ENCODE measurements at places on chromosomes 2 and 18.

- DNase-seq: no peak
Measured at GRCh38 chr2:236998758-236999157, 86.9 kb upstream of the COPS8 start.

GRCh38 chr2:53913721-53914120, 54.0 kb upstream of the GPR75 start:
- DNase-seq: no peak

DNA sequence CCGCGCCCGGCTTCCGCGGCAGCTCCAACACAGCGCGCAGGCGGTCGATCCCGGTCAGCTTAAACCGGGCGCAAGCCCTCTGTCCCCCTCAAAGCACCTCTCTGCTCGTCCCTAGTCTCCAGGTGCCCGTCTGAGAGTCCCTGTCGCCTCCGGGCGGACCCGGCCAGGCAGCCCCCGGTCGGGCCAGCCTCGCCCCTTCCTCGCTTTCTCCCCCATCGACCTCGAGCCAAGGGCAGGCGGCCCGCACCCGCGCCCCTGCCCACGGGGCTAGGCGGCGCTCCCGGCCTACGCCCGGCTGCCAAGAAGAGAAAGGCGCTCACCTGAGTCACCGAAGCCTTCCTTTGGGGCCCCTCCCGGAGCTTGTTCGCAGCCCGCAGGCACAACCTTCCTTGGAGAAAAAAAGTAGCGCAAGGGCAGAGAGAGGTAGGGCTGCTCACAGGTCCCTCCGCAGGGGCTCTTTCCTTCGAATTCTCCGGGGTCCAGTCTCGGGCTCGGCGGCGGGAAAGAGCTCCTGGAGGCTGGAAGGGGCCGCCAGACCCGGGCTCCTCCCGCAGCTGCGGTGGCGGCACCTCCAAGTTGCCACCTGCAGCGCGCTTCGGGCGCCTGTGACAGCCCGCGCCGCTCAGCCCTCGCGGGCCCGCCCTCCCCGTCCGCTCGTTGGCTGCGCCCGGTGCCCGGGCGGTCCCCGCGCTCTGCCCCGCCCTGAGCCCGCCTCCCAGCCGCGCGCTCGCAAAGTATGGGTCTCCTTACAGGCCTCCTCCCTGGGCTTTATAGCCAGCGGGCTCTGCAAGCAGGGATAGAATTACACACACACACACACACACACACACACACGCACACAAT, 86.5 kb upstream of the EPB41L3 start:
- DNase-seq: peak; percentile 15

- no peak for DNase-seq
Measured at GRCh38 chr2:212903413-212903812, 248.0 kb downstream of the IKZF2 start.

GRCh38 chr2:156038021-156038420, 294.5 kb downstream of the NR4A2 start:
- DNase-seq: no peak

GRCh38 chr2:124248386-124248785, 223.3 kb downstream of the CNTNAP5 start:
- DNase-seq: no peak

DNA sequence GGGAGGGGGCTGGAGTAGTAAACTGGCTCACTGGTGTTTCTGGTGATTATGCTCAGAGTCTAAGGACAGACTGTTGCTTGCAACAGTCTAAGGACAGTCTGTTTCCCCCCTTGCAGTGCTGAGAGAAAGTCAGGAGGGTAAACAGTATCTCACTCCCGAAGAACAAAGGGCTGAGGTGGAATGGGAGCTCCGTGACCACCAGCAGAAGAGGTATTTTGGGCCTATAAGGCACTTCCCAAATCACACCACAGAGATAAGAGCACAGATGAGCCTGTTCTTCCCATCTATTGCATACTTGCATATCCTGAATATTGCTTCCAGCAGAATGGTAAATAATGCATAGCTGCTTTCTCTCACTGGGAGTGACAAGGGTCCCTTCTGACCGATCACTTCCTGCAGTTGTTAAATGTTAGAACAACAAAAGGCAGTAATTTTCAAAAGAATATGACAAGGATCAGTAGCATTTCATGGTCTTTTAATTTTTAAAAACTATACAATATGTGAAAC, 160.4 kb upstream of the LYPD1 start:
- DNase-seq: no peak

- no peak for DNase-seq
Measured at GRCh38 chr18:27666016-27666415, 480.9 kb upstream of the CHST9 start.

GRCh38 chr18:32998285-32998684, 225.5 kb upstream of the KLHL14 start:
- DNase-seq: no peak

DNA sequence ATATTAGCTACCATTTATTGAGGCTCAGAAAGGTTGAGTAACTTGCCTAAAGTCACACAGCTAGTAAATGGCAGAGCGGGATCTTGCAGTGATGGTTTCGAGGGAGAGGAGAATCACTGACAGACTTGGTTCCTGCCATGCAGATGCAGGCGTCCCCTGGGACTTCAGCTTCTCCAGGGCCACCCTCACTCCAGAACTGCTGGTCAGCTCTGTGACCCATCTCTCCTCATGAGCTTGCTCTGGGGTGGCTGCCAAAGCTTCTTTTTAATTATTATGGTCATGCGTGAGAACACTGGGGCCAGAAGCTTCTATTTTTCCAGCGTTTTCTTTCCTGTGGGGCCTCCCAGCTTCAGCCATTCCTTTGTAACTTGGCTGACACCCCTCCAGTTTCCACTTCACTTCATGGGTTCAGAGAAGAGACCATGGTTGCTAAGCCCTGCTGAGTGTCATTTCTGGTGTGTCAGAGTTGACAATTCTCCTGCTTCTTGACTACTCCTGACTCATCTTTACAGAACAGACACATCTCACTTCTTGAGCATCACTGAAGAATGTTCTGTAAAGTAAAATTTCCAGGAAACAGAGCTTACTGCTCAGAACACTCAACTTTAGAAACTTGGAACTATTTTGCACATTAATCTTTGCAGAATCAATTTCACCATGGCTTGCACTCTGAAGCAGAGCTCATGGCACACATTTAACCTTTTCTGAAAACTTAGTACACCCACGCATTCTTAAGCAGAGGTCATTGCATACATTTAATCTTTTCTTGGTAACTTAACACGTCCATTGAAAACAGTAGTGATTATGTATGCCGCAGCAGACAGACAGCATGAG, 70.4 kb downstream of the IL1R2 start:
- no peak for DNase-seq

- no peak for DNase-seq
Measured at GRCh38 chr18:37778417-37779165, 213.0 kb upstream of the CELF4 start.

DNA sequence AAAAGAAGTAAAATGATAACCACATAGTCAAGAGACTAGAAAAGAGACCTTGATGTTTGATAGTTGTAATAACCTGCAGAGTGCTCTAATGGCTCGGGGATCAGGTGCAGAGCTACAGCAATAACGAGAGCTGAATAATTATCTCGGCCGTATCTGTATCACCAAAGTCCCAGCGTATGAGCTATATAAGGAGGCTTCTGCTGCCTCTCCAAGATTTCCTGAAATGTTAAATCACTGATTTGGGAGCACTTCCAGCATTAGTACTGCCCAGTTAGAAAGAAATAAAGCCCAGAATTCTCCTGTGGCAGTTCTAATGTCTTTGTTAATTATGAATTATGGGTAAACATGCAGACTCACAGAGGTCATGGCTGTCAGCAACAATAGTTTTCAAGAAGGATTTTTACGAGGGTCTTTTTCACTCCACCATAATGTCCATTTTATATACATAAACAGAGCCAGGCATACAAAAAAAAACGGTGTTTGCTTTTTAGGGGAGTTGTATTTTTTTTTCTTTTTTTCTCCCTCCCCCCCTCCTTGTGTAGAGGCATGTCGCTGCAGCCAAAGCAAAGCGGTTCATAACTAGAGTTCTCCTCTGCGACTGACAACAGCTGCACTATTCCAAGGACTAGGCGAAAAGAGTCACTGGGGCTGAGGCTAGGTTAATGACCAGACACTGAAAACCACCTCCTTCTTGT, 168.3 kb upstream of the VRK2 start:
- no peak for DNase-seq

- DNase-seq: no peak
Measured at GRCh38 chr18:78986018-78986481, 6.4 kb downstream of the SALL3 start.

DNA sequence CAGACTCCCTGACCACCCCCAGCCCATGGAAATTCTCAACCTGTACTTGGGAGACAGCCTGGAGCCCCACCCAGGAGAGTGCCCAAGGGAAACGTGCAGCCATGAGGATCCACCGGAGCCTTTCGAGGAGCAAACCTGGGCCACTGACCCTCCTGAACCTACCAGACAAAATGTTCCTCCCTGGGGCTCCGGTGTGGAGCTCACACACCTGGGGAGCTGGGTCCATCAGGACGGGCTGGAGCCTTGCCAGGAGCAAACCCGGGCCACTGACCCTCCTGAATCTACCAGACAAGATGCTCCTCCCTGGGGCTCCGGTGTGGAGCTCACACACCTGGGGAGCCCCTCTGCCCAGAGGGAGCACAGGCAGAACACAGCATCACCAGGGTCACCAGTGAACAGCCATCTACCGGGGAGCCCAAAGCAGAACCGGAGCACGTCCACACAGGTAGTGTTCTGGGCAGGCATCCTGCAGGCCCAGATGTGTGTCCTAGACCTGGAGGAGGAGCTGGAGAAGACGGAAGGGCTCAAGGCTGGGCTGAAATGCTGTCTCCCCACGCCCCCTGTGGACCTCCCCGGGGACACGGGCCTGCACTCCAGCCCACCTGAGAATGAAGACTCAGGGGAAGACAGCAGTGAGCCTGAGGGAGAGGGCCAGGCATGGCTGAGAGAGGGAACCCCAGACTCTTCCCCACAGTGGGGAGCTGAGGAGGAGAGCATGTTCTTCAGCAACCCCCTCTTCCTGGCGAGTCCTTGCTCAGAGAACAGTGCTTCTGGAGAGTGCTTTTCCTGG, 8.9 kb downstream of the PSD4 start:
- no peak for DNase-seq

DNA sequence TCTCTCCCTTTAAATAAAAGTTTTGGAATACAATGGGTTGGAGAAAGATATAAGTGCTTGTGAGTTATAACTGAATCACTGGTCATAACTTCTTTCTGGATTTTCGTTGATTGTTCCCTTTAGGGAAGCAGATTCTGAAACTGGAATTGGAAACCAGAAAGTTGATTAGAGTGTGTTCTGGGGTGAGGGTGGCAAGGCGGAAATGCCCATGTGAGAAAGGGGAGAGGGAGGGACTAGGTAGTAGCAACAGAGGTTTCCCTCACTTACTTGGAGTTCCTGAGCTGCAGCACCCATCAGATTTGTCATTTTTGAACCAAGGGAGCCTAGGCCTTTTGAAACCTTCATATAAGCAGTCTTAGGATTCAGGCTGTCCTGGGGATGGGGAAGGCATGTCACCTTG, 453.4 kb downstream of the KCNJ3 start:
- no peak for DNase-seq

DNA sequence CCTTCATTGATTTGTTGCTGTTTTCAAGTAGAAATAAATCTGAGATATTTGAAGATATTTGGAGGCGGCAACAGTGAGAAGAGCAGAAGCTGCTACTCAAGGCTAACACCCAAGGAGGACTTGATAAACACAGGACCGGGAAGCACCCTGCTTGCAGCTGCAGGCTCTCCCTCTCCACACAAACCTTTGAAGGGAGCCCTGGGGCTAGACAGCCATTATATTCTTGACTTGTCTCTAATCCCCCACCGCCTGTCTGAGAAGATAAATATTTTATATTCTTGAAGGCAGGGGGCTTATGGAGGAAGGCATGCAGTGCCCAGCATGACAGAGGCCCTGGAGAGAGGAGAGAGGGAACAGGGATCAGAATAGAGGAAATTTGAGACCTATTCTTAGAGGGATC, 50.9 kb upstream of the SMAD2 start:
- no peak for DNase-seq

DNA sequence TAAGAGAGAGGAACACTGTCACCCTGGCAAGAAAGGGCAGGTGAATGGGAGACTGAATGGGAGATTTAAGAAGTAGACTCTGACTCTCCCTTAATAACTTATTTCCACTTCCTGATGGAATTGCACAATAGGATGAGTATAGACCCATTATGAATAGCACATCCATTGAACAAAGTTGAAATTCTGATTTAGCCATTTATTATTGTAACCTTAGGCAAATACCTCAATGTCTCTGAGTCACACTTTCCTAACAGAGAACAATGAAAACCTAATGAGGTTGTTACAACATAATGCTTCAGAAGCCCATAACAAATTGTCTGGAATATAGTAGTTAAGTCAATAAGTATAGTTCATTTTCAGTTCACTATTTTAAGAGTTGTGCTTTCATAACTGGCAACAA, 78.9 kb downstream of the NRXN1 start:
- no peak for DNase-seq

GRCh38 chr18:7953095-7953958, 386.2 kb downstream of the PTPRM start:
- no peak for DNase-seq

DNA sequence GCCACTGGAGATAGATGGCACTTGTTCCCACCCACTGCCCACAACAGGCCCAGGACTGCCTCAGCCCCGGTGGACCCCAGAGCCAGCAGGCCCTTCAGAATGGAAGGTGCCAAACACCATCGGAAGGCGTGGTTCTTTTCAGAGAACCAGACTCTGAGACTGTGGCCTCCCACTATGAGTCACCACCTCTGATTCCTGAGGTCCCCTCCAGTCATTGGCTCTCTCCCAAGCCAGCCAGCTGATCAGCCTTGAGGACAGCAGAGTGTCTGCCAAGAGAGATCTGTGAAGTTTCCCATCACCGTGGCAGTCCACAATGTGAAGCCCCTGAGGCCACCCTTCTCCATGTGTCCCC, 10.4 kb upstream of the MAP3K2 start:
- DNase-seq: peak; percentile 52

DNA sequence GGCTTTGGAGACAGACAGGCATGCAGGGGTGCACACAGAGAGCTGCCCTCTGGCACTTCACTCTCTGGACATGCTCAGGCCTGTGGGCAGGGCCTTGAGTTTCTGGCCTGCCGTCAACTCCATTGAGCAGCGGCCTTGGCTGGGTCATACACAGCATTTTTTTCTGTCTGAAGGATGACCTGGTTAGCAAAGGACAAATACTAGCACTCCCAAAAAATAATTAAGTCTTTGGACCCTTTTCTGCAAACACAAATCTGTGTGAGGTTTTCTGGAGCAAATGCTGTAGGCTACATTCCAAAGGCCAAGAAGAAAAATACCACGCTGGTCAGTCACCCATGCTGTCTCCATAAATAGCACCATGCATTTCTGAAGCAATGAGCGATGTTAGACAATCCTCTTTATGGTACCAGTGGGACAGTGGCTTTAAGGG, 124.7 kb upstream of the CTAGE1 start:
- DNase-seq: no peak

GRCh38 chr2:6914828-6915227, 2.4 kb upstream of the RNF144A start:
- DNase-seq: no peak

Data from CD4-positive, alpha-beta T cell treated with Interleukin-6 at 100 ng/mL for 8 hours (primary cell).